ENCODE measurements at places on chromosomes 6 and 20.

GRCh38 chr20:55592866-55593265, 412.5 kb downstream of the CBLN4 start:
- DNase-seq: no peak

- DNase-seq: no peak
Measured at GRCh38 chr6:34389034-34389433, 3.4 kb downstream of the NUDT3 start.

DNA sequence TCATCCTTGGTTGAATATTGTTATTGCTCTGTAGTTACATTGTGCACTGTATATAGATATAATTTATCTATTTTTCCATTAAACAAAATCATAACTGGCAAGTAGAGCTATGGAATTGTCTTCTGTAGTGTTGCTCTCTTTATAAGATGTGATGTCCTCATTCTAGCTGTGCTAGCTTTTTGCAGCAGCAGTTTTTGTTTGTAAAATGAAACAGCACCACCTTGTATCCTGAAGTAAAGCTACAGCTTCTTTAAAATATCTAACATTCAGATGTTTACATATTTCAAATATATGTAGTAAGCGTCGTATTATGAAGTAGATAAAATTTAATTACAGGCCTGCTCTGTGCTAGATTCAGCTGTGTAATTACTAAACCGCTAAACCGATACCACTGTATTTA, 328.8 kb upstream of the MANEA start:
- DNase-seq: no peak

DNA sequence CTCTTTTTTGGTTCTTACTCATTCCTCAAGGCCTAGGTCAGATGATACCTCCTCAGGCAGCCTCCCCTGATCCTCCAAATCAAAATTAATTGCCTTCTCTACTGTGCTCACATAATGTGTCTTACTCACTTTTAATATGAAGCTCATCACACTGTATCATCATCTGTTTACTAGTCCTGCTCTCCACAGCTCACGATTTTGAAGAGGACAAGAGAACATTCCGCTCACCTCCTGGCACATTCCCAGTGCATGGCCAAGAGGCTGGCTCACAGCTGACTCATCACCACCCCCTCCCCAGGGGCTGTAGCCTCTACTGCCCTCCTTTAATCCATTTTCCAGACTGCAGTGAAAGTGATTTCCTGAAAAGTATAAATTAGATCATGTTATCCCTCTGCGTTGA, 133.1 kb downstream of the ALDH8A1 start:
- no peak for DNase-seq

- DNase-seq: peak; percentile 48
Measured at GRCh38 chr6:79586548-79586947, 44.6 kb upstream of the SH3BGRL2 start.

DNA sequence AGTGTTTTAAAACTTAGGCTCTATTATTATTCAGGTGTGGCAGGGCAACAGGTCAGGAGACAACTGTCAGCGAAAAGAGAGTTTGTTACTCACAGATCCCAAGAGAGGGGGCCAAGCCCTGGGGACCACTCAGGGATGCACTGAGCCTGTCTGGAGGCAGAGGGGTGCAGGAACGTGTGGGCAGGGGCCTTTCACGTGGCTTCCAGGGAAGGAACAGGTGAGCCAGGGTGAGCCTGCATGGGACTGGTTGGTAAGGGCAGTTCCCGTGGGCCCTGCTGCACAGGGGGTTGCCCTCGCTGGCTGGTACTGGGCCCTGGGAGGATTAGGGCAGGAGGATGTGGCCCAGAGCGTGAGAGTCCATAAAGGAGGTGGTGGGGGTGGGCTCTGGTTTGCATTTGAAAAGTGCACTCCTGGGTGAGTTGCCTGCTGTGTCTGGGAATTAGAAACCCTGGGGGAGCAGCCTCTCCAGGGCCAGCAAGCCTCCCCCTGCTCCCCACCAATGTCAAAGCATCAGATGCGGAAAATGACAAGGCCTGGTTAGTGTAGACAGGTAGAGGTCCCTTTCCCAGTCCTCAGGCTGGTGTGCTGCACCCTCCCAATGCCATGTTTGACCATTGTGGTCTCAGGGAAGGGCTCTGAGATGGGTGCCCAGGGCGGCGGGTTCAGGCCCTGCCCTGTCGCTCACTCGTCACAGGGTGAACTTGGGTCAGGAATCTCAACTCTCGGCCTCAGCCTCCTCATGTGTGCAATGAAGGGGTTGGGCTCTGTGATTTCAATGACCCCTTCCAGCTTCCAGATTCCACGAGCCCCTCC, 127.4 kb upstream of the RPS6KA2 start:
- no peak for DNase-seq

- DNase-seq: no peak
Measured at GRCh38 chr6:56475736-56476457, 166.8 kb downstream of the DST start.

DNA sequence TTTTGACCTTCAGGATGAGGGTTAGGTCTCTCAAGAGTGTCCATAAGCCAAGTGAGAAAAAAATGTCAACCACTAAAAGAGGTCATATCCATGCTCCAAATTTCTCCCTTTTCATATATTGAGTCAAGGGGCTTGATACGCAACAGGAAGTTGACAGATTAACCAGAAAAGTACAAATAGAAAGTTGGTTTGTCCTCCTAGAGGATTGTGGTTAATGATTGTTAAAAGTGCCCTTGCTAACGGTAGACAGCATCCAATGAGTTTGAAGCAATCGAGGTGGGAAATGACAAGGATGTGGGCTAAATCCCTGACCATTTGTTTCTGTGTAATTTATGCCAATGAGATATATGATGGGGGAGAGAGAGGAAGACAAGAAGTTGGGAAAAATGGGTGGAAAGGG, 18.1 kb upstream of the HBS1L start:
- no peak for DNase-seq

GRCh38 chr20:23988561-23988960, at the start of gene GGTLC1:
Gene GGTLC1, minus strand, starts transcription at chr20:23988779. Its CDS starts 2,168 bp downstream, at chr20:23986611.
- DNase-seq: no peak

DNA sequence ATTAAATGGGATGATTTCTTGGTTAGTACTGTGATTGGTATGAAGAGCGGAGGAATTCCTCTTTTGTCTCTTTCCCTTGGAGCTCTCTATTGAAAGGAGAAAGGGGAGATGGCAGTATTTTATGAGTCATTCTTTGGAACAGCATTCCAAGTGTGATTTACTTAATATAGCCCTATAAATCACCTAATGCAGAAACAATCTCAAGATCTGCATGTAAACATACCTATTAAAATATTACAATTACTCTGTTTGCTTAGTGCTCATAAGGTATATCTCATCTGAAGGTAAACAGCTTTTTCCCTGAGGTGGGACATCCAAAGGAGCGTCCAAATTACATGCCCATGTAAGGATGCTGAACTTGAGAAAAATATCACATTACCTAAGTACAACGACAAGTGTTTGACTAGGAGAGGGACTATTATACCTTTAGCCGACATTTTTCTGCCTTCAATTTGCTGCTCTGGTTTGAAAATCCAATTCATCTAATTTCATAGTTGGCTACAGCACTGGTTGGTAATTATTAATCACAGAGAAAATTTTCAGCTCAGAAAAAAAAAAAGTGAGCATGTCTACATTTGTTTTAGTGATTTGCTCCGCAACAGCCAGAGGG, 229.0 kb downstream of the FOXC1 start:
- no peak for DNase-seq

DNA sequence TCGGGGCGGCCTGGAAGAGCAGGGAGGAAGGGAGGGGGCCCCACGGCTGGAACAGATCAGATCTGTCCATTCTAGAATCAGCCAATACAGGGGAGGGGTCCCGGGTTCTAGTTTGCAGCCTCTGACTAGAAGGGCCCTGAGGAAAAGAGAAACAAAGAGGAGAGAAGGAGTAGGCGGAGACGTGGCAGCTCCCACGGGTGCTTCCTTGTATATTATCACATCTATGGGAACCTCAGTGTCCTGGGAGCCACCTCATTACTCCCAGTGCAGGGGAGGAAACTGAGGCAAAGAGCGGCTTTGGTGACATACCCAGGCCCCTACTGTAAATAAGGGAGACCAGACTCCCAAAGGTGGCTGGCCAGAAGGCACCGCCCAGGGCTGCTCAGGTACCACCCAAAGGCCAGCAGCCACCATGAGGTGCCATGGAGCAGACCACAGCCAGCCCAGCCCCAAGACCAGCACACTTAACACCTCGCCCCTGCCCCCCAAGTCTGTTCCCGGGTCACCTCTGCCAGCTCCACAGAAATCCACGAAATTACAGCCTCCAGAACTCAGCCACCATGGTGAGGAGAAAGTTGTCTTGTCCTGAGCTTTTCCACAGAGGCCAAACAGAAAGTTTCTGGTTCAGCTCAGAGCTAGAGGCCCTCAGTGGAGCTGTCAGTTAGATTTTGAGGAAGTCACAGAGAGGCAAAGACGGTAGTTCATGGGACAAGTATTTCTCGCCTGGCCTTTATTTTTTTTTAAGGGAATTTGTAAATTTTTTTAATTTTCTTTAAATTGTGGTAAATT, 2.1 kb downstream of the ZC3H12D start:
- DNase-seq: no peak

DNA sequence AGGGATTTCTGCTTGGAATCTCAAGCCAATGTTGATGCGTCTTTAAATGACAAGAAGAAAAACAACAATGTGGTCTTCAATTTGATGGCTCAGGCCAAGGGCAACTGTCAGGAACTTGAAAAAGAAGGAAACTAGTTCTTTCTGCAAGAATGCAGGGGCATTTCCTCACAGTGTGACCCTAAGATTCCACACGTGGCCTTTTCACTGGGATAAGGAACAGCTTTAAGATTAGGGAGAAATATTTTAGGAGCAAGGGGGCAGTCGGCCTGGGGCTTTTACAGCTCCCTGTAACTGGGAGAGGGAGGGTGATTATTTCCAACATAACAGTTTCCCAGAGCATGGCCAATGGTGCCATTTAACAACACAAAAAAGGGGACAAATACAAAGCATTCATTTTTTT, 39.4 kb upstream of the MRPS10 start:
- no peak for DNase-seq

DNA sequence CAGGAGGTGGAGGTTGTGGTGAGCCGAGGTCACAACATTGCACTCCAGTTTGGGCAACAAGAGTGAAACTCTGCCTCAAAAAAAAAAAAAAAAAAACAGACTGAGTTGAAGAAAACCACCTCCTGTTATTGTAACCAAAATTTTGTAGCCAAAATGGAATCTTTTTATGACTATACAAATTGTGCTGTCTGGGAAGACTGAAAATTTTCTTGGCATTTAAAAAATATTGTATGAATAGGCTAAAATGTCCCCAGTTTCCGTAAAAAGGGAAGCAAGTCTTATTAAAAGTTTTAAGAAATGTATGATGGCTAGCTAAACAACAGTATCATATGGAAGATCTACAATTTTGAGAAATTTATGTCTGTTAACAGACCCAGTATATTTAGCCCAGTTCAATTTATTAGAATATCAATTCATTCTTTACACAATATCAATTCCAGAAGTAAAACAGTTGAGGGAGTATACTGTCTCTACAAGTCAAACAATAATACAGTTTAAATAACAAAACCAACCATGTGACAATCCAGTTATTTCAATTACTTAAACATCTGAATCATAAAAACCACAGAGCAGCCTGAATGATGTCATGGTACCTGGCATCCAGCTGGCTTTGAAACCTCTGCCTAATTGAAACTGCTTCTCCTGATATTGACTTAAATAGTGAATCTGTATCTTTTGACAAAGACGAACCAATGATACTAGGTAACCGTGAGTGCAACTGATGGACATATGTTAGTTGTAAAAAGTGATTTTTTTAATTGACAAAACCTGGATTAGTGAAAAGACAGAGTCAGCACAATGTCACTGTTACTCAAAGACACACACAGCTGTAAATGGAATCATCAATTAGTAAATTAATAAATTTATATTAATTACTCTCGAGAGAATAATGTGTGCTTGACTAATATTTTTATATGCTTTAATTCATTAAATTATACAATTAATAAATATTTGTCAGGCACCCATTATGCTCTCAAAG, 166.6 kb upstream of the MARCKS start:
- DNase-seq: no peak

GRCh38 chr6:136274062-136274461, 15.6 kb downstream of the BCLAF1 start:
- no peak for DNase-seq

GRCh38 chr20:18428490-18429173, 38.2 kb downstream of the DZANK1 start:
- DNase-seq: no peak

GRCh38 chr6:122678841-122679240, 68.6 kb downstream of the PKIB start:
- no peak for DNase-seq

GRCh38 chr20:49858076-49858585, 45.5 kb downstream of the SLC9A8 start:
- no peak for DNase-seq

DNA sequence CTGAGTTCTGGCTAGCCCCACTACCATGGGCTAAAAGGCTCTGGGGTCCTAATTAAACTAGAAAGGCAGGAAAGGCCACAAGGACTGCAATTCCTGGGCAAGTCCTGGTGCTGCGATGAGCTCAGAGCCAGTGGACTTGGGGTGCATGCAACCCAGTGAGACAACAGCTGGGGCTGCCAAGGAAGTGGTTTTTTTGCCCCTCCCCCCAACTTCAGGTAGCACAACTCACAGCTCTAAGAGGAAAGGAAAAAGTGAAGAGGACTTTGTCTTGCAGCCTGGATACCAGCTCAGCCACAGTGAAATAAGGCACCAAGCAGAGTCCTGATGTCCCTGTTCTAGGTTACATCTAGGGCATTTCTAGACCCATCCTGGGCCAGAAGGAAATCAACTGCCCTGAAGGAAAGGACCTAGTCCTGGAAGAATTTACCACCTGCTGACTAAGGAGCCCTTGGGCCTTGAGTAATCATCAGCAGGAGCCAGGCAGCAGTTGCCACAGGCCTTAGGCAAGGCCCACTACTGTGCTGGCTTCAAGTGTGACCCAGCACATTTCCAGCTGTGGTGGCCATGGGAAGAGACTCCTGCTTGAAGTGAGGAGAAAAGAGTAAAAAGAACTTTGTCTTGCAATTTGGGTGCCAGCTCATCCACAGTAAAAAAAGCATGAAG, 358.4 kb downstream of the BTBD3 start:
- no peak for DNase-seq

DNA sequence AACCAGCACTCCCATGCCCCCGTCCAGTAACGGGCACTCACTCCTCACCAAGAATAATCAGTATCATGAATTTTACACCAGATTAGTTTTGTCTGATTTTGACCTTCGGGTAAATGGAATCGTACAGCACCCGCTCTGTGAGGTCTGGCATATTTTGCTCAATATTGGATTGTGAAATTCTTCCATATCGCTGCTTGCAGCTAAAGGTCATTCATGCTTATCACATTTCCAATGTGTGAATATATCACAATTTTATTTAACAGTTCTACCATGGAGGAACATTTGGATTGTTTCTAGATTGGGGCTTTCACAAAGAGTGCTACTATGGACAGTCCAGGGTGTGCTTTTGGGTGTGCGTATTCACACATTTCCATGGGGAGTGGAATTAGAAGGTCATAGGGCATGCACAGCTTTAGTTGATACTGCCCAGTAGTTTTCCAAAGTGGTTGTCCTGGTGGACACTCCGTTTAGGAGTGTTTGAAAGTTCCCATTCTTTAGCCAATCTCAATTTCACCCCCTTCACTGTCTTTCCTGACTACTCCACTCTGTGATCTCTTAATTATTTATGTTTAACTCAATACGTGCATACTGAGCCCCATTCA, 86.6 kb downstream of the ISM1 start:
- DNase-seq: no peak

- no peak for DNase-seq
Measured at GRCh38 chr6:75824160-75824559, 75.1 kb downstream of the MYO6 start.

Measured in iPS-NIHi11 (cell line).